NAMALWA (cell line): ENCODE measurements at places on chromosomes 11 and 22.

GRCh38 chr11:63870351-63871140 lies 31.6 kb downstream of the MARK2 start:
- no peak for DNase-seq

- no peak for DNase-seq
Measured at GRCh38 chr22:29663180-29663821, 56.5 kb upstream of the CABP7 start.

- DNase-seq: peak; percentile 35
Measured at GRCh38 chr11:104968355-104968855, at the start of gene CASP4. Gene CASP4, minus strand, starts transcription at chr11:104968574. Its CDS starts 49 bp downstream, at chr11:104968525.

DNA sequence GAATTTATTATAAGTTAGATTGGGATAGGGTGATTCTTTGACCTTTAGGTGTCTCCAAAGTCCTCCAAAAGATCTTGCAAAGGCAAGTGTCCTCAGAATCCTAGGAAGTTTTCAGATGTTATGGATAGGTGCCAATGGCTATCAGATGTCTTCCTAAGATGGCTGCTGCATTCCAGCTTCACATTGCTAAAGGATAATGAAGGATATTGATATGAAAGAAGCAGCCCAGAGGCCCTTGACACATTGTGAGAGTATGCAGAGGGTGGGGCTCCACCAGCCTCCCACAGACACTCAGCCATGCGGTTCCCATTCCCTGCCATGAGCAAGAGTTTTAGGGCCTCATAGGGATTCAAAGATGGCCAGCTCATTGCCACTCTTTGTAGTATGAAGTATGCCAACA lies 22.3 kb upstream of the GLYATL2 start:
- DNase-seq: no peak

GRCh38 chr11:102577182-102577581 lies 46.6 kb upstream of the MMP7 start:
- DNase-seq: no peak

- DNase-seq: peak; percentile 93
Measured at GRCh38 chr11:66347425-66348276, at the start of gene B4GAT1. Gene B4GAT1, minus strand, starts transcription at chr11:66347629. Its CDS starts 84 bp downstream, at chr11:66347545.

DNA sequence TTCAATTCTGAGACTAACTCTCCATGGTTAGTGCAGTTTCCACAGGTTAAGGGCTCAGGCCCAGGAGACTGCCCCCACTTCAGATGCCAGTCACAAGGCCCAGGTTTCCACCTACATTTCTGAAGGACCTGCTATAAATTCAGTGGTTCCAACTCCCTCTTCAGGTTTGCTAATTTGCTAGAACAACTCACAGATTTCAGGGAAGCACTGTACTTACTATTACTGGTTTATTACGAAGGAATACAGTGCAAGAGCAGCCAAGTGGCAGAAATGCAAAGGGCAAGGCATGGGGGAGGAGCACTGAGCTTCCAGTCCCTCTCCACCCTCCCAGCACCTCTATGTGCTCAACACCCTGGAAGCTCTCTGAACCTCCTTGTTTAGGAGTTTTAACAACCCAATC lies 39.3 kb upstream of the SPON1 start:
- no peak for DNase-seq

DNA sequence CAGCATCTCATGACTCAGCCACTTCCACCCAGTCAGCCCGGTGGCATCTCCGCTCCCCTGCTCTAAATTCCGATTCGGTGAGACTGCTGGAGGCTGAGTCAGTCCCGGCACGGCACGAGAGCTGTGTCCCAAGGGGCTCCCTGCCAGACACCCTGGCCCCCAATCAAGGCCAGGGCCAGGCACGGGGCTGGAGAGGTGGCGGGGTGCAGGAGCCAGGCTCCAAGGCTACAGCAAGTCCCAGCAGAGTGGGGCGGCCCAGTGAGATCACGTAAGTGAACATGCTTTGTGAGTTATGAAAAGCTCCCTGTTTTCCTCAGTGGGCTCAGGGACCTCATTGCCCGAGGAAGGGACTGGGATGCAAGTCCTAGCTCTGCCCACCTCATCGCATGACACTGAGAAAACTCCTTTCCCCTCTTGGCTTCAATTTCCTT lies 3.0 kb downstream of the C11orf68 start:
- DNase-seq: no peak

DNA sequence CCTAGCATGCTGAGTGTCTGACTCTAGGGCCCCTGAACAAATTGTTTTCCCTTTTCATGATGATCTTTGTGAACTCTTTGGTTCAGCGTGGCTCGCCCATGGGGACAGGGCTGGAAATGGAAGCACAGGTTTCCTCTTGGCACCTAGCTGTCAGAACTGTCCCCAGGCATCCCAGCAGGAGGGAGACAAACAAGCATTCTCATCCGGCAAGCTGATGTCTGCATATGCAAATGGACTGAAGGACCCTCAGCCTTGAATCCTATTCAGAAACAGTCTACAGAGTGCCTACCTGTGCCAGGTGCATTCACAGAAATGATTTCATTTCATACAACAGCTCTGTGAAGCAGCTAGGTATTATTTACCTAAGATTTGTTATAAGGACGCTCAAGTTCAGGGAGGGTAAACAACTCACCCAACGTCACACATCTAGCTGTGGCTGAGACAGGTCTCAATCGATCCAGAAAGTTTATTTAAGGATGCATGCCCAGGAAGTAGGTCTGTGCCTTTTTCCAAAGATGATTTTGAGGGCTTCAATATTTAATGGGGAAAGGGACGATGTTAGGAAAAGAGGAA lies 176.4 kb downstream of the KIRREL3 start:
- no peak for DNase-seq

DNA sequence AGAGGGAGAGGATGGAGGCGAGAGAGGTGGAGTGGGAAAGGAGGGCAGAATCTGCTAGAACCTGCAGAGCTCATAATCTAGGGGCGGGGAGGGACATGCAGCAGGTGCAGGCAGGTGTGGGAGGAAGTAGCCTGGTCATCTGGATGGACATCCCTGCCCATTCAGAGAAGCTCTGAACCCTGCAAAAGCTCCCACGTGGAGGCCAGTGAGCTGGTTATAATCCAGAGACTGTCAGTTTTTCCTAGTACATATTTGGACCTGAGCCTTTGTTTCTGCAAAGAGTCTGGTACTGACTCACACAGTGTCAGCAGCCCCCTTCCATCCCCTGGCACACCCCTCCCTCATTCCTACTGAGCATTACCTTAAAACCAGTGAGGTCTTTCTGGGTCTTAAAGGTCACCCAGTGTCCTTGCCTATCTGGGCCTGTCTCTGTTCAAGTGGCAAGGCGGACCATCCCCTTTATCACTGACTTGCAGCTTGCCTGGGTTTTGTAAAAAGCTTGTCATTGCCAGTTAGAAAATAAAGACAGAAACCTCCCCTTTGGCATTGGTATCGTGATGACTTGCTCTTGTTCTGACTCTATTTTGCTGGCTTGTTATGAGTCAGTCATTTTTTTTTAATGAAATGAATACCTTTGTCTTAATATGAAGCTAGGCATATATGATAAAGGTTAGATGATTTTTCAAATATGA lies 26.1 kb downstream of the PTPRJ start:
- DNase-seq: no peak

GRCh38 chr11:67629386-67630227 lies at the start of gene NUDT8:
Gene NUDT8, minus strand, starts transcription at chr11:67629937. Its CDS starts 26 bp downstream, at chr11:67629911.
- peak; percentile 93 for DNase-seq

DNA sequence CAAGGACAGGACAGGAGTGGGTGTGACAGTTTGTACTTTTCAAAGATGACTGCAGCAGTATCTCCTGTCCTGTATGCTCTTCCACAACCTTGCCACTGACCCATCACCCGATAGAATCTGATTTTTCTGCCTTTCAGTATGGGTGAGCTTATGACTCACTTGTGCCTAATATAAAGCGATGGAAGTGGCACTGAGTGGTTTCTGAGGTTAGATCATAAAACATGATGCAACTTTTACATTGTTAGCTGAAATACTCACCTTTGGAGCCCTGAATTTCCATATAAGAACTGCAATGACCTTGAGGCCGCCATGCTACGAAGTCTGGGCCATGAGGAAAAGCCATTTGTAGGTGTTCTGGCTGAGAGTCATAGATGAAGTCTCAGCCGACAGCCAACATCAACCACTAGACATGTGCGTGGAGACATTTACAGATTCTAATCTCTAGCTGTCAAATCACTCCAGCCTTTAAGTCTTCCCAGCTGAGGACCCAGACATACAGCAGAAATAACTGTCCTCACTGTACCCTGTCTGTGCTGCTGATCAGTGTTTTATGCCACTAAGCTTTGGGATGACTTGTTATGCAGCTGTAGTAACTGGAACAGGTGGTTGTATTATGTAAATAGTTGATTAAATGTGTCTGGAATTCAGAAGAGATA lies 105.9 kb upstream of the ARHGAP20 start:
- no peak for DNase-seq

DNA sequence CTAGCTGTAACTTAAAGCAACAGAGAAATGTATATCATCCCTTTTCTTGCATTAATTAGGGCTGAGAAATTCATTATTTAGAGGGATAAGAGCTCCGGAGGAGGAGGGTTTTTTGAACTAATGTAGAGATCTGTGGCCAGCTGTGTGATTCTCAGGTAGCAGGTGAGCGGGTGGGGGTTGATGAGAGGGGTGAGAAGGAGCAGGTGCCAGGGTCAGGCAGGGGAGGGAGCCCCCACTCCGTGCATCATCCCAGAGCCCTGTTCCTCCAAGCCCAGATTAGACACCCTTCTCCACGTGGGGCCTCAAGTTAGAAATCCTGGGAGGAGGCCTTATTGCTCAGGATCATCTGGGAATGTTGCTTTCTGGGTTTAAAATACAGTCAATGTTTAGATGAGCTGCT lies 24.9 kb downstream of the ZBTB16 start:
- no peak for DNase-seq

DNA sequence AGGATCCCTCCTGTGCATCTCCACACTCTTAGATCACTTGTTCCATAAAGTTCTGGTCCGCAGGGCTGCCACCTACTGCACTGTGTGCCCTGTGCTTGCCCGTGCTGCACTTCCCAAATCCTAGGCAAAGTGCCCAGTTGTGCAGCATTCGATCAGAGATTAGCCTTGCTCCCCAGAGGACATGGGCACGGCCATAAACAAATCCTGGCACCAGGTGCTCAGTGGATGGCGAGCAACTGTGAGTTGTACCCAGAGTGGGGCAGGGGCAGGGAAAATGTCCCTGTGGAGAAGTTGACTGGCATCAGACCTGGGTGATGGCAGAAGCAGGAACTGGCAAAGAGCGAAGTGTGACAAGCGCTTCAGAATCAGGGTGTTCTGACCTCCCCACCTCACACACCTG lies 4.7 kb downstream of the FADS2 start:
- DNase-seq: no peak

DNA sequence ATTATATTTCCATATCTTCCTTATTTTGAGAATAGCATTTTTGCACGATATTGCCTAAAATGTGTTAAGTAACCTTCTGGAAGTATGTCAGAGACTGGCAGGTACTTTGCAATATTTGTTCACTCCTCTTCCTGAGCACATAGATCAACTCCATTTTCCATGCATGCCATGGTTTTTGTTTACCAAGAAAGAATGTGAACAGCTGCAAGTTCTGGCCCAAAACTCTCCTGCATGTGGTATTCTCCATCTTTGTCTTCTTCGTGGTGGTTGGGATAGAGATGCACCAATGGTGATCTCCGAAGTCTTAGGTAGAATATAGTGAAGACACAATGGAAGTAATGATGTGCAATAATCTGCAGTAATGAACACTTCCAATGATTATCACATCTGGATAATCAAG lies 2241.0 kb upstream of the RAG2 start:
- no peak for DNase-seq

GRCh38 chr11:61279934-61280659 lies 15.0 kb downstream of the VWCE start:
- peak; percentile 16 for DNase-seq

- DNase-seq: peak; percentile 73
Measured at GRCh38 chr11:36744375-36745168, 146.5 kb upstream of the RAG2 start.

- DNase-seq: no peak
Measured at GRCh38 chr11:120261321-120261720, 21.4 kb downstream of the POU2F3 start.

- no peak for DNase-seq
Measured at GRCh38 chr11:70059971-70060370, 18.1 kb upstream of the ANO1 start.

DNA sequence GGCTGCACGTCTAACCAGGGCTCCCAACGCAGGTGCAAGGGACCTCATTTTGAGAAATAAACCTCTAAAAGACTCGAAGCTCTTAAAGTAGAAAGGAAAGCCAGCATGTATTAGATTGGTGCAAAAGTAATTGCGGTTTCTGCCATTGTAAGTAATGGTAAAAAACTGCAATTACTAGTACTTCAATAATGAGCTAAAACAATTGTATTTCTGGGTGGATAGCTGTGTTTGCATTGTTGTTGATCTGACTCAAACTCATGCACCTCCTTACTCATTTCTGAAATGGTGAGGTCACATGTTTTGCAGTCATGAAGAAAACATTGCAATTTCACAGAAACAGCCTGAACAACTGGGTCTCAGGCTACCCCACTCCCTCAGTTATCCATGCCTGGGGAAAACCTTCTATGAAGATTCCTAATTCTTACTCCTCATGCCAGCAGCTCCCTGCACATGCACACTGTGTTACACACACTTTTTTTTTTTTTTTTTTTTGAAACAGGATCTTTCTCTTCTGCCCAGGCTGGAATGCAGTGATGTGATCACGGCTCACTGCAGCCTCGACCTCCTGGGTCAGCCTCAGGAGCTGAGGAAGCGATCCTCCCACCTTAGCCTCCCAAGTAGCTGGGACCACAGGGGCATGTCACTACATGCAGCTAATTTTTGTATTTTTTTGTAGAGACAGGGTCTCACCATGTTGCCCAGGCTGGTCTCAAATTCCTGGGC lies 24.6 kb downstream of the VWCE start:
- no peak for DNase-seq

GRCh38 chr11:105298630-105299029 lies 159.1 kb upstream of the CARD18 start:
- DNase-seq: no peak

- no peak for DNase-seq
Measured at GRCh38 chr11:68962527-68963250, 18.1 kb downstream of the MRGPRD start.

GRCh38 chr11:59765068-59765735 lies 10.0 kb downstream of the STX3 start:
- DNase-seq: no peak

DNA sequence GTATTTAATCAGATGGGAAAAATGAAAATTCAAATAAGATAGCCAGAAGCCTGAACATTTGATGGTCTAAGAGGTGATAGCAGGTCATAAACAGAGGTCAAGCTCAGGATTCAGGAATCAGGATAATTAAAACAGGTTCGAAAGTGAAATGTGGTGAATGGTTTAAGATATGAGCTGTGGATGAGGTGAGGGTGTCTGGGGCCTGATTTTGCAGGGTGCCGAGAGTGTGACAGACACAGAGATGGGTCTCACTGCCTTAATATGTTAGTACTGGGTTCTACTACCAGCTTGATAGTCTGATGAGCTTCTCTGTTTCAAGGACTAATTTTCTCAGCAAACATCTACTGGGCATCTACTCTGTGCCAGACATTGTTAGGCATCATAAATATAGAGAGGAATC lies 19.9 kb upstream of the EMSY start:
- DNase-seq: no peak
